A549 (cell line): ENCODE measurements at places on chromosomes 3 and 15. TPM values are rescaled to one million over a fixed set of nuclear protein-coding genes. Genes with fewer than 3 reads are reported as not detected.

GRCh38 chr3:129783470-129783869 lies 110.0 kb downstream of the TMCC1 start:
- no peak for DNase-seq

DNA sequence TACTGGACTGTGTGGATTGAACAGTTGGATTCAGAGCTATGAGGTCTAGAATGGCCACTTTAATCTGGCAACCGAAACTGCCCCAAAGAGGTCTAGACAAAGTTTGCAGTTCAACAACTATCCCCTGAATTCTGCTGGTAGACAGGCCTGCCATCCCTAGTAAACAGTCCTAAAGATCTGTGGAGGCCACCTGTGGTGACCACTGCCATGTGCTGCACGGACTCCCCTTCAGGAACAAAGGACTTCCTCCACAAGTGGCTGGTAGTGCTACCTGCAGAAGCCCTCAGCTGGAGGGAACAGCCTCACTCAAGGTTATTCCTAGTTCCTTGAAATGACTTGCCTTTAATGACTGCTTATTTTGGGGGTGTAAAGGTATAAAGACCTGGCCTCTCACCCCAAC lies 6.1 kb downstream of the TNFAIP8L3 start:
- no peak for DNase-seq

- no peak for DNase-seq
Observed at GRCh38 chr3:112505907-112506306, 6.6 kb upstream of the BTLA start.

DNA sequence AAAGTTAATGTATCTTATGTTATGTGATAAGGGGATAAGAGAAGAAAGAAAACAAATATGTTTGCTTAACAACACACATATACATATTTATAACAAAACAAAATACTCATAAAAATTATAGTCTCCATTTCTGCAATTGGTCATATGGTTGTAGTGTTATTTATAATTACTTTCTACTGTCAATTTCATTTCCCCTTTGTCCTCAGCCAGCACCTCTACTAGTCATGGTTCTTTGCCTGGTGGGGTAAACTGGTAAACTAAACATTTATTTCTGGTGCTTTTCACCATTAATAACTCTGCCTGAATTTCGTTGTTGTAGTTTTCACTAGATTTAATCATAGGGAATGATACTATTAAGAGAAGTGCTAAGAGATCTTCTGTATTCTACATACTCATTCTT lies 88.0 kb upstream of the ALCAM start:
- DNase-seq: no peak

- DNase-seq: no peak
Observed at GRCh38 chr3:69723389-69723788, 15.9 kb upstream of the MITF start.

DNA sequence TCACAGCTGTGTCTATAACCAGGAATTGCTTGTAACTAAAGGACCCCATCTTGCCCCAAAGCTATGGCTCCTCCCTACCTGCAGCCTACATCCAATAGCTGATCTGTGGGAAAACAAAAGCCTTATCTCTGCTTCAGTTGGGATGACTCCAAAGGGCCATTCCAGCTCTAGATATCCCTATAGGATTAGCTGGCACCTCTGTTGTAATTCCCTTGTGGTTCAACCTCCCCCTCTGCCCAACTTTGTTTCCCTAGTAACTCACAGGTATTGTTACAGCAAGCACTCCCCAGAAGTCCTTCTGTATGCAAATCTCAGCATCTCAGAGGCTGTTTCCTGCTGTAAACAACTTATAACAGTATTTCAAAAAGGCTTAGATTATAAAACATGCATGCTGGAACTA lies 478.6 kb downstream of the AGBL1 start:
- DNase-seq: no peak

DNA sequence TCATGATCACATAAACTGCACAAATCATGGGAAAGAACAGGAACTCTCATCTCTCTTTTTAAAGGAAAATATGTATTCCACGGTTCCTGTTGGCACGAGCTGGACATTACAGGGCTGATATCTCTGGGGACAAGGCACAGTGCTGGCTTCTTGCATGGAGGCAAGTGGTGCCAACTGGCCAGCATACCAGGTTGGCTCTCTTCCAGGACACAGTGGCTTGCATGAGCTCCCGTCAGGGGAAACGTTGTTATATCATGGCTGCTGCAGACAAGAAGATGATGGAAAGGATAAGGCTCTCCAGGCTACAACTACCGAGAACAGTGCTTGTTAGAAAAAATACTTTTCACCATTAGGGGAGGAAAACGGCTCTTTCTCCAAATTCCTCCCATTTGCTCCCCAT lies 283.9 kb downstream of the RORA start:
- no peak for DNase-seq

DNA sequence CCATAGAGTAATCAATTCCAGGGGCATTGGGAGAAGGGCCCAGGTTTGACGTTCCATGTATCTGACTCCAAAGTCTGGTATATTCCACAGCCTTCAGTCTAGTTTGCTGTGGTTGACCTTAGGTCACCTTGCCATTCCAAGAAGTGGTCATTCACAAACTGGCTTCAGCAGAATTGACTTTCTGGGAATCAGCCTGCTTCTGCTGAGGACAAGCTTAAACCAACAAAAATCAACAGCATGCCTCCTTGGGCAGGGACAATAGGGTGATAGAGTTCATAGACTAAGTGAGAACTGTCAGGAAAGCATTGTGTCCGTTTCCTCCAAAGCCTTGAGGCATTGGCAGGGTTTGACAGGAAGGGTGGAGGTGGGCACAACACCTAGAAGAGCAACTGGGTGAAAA lies 24.1 kb upstream of the NDUFB4 start:
- DNase-seq: no peak

- no peak for DNase-seq
Observed at GRCh38 chr15:83278191-83278590, 6.3 kb downstream of the BNC1 start.

DNA sequence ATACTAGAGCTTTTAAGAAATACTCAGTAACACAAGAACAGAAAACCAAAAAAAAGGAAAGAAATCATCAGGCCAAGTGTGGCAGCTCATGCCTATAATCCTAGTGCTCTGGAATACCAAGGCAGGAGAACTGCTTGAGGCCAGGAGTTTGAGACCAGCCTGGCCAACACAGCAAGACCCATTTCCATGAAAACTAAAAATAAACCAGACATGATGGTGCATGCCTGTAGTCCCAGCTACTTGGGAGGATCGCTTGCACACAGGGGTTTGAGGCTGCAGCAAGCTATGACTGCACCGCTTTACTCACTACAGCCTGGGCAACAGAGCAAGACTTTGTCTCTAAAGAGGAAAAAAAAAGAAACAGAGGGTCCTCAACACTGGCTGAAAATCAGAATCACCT lies 18.2 kb downstream of the TASOR start:
- no peak for DNase-seq

- DNase-seq: no peak
Observed at GRCh38 chr3:188154809-188155574, 1.0 kb downstream of the LPP start.

- DNase-seq: no peak
Observed at GRCh38 chr15:92043283-92043682, 189.8 kb downstream of the SLCO3A1 start.

- no peak for DNase-seq
Observed at GRCh38 chr3:33918126-33918756, 119.8 kb downstream of the PDCD6IP start.

GRCh38 chr3:102391491-102391890 lies 43.3 kb upstream of the ZPLD1 start:
- no peak for DNase-seq

DNA sequence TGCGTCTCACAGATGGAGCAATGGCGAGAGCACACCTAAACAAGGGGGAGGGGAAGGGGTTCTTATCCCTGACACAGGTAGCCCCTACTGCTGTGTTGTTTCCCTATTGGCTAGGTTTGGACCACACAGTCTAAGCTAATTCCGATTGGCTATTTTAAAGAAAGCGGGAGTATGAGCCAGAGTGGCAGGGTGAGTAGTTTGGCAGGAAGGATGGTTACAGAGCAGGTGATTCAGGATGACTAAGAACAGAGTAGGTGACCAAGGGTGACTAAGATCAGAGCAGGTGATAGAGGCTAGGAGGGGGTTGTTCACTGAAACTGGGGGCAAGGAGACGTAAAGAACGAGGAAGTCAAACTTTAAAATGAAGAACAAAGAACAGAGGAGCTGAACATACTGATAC lies 511.8 kb downstream of the EDEM1 start:
- DNase-seq: no peak

GRCh38 chr3:184766555-184767261 lies 45.3 kb upstream of the VPS8 start:
- peak; percentile 48 for DNase-seq

- DNase-seq: no peak
Observed at GRCh38 chr3:167559924-167560323, 86.1 kb upstream of the SERPINI2 start.

GRCh38 chr15:39966521-39966920 lies 32.6 kb downstream of the EIF2AK4 start:
- no peak for DNase-seq

DNA sequence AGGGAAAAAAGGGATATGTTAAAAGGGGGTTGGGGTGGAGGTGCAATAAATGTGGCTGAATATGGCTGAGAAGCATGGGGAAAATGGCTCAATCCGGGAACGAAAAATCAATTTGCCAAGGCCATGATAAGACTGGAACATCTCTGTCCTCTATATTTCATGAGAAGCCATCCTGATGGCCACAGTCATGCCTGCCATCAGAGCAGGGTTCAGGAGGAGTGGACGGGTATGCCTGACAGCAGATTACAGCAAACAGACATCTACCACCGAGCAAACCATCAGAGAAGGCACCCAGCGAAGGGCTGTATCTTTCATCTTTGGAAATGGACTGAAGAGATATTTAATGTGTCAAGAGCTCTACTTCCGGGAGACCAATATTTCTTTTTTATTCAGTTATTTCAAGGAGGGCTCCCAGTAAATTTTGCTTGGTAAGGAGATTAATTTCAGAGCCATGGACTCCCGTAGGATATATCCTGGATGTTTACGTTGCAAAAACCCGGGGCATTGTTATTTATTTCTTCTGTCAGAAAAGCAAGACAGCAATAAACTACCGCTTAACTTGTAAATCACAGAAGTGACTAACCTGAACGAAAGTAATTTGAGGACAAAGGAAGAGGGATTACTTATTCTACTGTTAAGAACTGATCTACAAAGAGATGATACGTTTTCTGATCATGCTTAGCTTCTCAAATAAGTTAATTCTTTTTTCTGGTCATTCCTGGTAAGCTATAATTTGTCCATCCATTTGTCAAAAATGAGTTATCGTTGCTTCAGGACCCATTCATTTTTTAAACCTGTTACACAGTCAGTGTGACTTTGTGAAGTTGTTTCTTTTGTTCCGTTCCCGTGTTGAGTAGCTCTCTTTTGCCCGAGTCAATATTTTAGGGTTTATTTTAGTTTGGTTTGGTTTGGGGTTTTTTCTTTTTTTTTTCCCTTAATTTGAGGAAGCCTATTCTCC lies 80.6 kb upstream of the CHD2 start:
- peak; percentile 42 for DNase-seq

DNA sequence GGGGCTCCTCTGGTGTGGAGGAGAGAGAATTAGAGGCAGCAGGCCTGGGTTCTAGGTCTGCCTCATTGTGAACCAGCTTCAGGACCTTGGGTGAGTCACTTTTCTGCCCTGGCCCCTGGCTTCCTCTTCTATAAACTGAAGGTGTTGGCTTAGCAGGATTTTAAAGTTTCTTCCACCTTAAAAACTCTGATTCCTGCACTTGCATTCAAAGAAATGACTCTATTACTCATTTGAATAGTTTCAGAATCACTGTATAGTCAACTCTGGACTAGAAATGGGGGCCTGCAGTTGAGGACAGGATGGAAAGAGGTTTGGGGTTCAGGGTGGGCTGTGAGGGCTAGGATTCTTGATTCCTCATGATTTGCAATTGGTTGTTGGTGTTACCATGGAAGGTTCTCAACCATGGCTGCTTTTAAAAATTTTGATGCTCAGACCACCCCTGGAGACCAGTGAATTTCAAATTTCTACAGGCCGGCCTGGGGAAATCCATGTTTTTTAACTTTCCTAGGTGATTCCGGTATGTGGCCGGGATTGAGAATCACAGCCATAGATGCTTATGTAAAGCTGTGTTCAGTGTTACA lies 19.9 kb downstream of the SMAD3 start:
- no peak for DNase-seq

DNA sequence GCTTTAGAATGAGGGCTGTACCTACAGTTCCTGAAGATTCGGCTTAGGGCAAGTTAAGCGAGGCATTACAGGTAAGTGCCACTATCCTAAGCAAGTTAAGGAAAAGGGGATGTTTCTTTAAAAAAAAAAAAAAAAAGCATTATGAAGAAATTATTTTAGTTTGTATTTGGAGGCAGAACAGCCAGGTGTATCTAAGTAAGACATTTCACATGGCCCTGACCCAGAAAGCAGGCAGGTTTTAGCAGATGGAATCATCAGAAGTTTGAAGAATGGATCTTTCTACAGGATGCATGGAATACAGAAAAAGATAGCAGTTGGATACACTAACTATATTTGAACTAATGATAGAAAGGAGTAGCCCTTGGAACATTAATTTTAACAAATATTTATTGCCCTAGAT lies 105.6 kb downstream of the OSBPL10 start:
- DNase-seq: no peak

DNA sequence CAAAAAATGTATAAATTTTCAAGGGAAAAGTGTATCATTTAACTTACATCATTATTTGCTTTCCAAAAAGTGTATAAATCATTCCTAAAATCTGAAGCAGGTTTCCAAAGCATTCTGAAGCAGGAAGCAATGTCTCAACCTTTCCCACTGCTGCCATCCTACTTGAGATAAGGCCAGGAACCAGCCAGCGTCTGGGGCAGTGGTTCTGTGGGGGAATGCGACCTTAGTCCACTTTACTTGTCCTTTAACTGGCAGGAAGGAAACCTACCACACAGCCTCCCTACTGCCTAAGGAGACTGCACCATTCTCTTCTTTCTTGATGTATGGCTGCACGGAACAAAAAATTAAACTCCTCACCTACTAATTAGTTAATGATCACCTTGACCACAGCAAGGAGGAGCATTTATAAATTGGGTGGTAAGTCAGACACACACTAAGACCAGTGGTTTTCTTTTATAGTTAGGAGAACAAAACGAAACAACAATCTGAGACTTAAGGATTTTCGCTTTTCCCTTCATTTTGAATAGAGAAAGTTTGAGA lies 3.7 kb downstream of the SORD start:
- no peak for DNase-seq

GRCh38 chr3:172329070-172329469 lies 119.2 kb downstream of the GHSR start:
- no peak for DNase-seq

- DNase-seq: no peak
Observed at GRCh38 chr3:156751461-156752025, 74.6 kb upstream of the LEKR1 start.

- DNase-seq: no peak
Observed at GRCh38 chr15:89501646-89502045, 5.3 kb upstream of the RHCG start.

- DNase-seq: no peak
Observed at GRCh38 chr15:92541291-92542200, 114.0 kb downstream of the FAM174B start.

FOXB1 gene
- not detected in 3 replicates for polyA plus RNA-seq

RAP2B gene
- polyA plus RNA-seq: 5.4 to 5.9 TPM (median 5.6 TPM) in 3 replicates

ZIC4 gene
- polyA plus RNA-seq: not detected in 3 replicates

SPINK8 gene
- polyA plus RNA-seq: not detected in 3 replicates

SLCO2A1 gene
- not detected in 3 replicates for polyA plus RNA-seq

P2RY12 gene
- polyA plus RNA-seq: not detected in 3 replicates

NBEAL2 gene
- polyA plus RNA-seq: 43.4 to 54.0 TPM (median 47.3 TPM) in 3 replicates

GAP43 gene
- polyA plus RNA-seq: not detected in 3 replicates

GABRR3 gene
- polyA plus RNA-seq: not detected in 3 replicates

SUSD5 gene
- 1.7 to 2.0 TPM (median 2.0 TPM) in 3 replicates for polyA plus RNA-seq

C3orf70 gene
- polyA plus RNA-seq: not detected in 3 replicates

CEMIP gene
- 0.32 to 0.75 TPM (median 0.54 TPM) in 3 replicates for polyA plus RNA-seq

CCDC54 gene
- polyA plus RNA-seq: not detected in 3 replicates

DOCK3 gene
- 0.46 to 0.54 TPM (median 0.50 TPM) in 3 replicates for polyA plus RNA-seq

ATP13A4 gene
- polyA plus RNA-seq: 0.05 to 0.09 TPM in 2 of 3 replicates, not detected in the other

PLS1 gene
- polyA plus RNA-seq: 18.0 to 18.5 TPM (median 18.3 TPM) in 3 replicates
